GM13977 (cell line): ENCODE measurements at places on chromosomes 6 and 20.

GRCh38 chr6:14975471-14975817 is 270.4 kb upstream of the JARID2 start:
- DNase-seq: no peak

GRCh38 chr6:28258877-28259777 is at the start of gene NKAPL:
NKAPL (plus strand) TSS chr6:28259297; CDS start chr6:28259372, 75 bp downstream.
- no peak for DNase-seq

- no peak for DNase-seq
These were observed 553.7 kb downstream of the COL12A1 start for GRCh38 chr6:74651948-74652842.

GRCh38 chr6:11231108-11231463 is 1.4 kb downstream of the NEDD9 start:
- no peak for DNase-seq

- no peak for DNase-seq
These were observed 423.4 kb upstream of the IMPG1 start for GRCh38 chr6:76495909-76496308.

DNA sequence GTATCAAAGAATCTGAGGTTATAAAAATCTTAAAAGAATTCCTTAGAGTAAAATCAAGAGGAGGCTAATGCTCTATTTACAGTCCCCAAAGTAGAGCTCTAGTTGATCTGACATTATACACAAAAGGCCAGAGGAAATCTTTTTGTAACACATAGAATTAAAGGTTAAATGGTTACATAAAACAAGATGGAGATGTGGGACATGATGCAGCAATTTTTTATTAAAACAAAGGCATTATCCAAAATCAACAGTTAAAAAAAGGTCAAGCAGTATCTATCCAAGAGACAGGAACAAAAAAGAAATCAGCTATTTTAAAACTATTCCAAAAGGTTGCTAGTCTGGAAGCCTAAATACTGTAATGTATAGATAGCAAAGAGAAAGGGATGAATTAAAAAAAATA is 20.4 kb downstream of the ELOVL5 start:
- DNase-seq: no peak

DNA sequence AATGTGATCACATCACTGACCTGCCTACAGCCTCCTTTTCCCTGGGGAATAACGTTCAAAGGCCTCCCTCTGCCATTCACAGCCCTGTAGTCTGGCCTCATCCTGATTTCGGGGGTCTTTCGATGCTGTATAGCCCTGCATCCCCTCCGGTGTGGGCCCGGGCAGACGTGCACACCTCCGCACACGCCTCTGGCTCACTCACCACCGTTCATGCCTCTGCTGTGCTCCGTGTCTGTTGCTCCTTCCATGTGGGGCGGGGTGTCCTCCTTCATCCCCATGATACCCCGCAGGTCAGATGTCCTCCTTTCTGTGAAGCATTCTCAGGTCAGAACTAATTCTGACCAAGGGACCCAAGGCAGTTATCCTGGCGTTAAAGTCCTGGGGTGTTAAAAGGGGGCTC is 13.8 kb upstream of the RBM38 start:
- no peak for DNase-seq

DNA sequence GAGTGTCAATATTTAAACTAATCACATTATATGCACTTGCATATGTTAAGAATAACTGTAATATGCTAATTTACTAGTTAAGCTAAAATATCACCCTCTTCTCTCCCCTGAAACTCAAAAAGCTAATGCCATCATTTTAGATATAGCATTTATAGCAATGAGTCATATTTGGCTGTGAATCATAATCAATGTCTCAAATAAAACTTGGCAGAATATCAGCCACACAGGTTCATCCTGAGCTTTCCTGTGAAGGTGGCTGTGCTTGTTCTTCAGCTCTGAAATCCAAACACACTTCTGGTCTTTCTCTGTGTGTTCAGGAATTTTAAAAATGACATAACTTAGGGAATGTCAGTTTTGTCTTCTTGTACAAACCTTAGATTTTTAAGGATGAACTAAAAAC is 12.8 kb upstream of the PNRC1 start:
- no peak for DNase-seq

GRCh38 chr6:7523922-7524321 is 17.5 kb upstream of the DSP start:
- no peak for DNase-seq

GRCh38 chr6:157181649-157182048 is 141.7 kb downstream of the TMEM242 start:
- DNase-seq: no peak

DNA sequence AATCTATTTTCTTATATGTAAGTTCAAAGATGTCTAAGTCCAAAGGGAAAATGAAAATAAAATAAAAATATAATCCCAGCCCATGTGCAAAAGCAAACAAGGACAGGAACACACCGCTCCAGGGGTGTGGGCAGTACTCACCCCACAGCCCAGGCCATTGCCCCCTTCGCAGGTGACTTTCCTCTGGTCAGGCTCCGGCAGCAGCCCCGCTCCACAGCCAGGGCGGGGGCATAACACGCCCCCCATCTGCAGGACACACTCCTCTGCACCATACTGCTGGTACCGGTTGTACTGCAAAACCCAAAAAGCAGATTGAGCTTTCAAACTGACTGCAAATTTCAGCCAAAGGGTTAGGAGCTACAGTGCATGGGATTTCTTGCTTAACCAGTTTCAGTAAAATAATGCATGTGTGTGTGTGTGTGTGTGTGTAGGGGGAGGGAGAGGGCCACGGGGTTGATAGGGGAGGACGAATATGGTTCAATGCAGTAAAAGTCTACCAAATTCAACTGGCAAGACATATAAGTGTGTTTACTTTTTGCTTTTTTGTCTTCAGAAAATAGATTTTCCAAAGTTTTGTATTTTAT is 274.9 kb upstream of the AGPAT4 start:
- DNase-seq: no peak

DNA sequence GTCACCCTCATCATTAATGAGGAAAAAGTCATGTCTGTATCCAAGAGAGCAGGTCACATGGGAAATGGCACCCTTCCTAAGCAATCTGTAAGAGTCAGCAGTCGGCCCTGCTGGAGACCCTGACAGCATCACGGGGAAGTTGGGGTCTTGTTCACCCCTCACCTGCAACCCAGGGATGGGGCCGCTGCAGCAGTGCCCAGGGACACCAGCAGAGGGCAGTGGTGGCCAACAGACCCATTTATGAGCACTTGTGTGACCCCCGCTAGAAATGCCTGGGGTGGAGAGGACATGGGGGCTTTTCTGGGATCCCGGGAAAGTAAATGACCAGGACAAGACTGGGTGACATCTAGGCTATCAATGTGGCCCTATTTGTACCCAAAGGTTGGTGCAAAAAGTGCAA is 35.9 kb downstream of the ANKRD60 start:
- peak; percentile 60 for DNase-seq

- DNase-seq: no peak
These were observed 56.5 kb downstream of the GMDS start for GRCh38 chr6:2188856-2189384.

DNA sequence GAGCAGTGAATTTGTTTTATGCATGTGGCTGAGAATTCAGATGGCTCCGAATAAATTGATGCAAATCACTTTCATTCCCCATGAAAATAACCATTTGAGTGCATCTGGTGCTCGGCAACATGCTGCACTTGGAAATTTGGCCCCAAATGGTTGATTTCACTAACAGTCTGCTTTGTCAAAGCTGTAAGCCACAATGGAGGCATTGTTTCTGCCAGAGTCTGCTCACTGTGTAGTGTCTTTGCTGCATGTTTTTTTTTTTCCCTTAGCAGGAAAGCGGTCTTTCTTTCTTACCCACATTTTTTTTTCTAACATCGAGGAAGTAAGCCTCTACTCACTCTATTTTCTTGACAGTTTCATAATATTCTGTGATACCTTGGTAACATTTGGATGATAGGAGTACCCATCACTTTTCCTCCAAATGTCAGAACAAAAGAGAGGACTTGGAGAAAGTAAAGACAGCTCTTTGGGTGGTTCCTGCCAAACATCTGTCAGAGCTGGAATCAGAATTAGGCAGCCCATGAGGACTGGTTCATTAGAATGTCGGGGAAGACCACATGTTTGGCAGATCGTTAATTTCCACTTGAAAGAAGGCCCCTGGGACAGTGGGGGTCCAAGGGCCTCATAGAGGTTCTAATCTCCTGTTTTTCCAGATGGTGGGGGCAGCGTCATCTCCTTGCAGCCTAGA is 149.5 kb downstream of the DOK5 start:
- DNase-seq: no peak

GRCh38 chr6:39077882-39078594 is 29.5 kb downstream of the GLP1R start:
- no peak for DNase-seq

- DNase-seq: no peak
These were observed 457.8 kb downstream of the QKI start for GRCh38 chr6:163872335-163872734.

GRCh38 chr6:144559865-144560593 is 274.9 kb downstream of the UTRN start:
- DNase-seq: no peak

GRCh38 chr6:15914553-15914952 is 214.3 kb upstream of the MYLIP start:
- DNase-seq: no peak

GRCh38 chr6:99613705-99614429 is 7.2 kb downstream of the PRDM13 start:
- peak; percentile 73 for DNase-seq

DNA sequence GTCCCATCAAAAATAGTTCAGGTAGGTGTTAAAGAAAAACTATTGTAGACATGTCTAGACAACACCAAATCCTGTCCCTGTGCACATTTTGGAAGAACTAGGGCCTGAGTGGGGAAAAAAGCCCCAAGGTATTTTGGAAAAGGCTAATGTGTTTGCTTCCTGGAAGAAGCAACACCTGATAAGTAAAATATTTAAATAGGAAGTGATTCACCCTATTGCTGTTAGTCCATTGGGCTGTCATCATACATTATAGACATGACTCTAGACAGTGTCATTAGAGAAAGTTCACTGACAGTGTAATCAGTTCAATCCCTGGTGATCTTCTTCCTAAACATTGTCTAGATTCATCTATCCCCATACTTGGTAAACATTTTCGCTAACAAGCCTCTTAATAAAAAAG is 465.3 kb downstream of the CBLN4 start:
- no peak for DNase-seq

- DNase-seq: no peak
These were observed 58.3 kb downstream of the LY86 start for GRCh38 chr6:6646859-6647258.

DNA sequence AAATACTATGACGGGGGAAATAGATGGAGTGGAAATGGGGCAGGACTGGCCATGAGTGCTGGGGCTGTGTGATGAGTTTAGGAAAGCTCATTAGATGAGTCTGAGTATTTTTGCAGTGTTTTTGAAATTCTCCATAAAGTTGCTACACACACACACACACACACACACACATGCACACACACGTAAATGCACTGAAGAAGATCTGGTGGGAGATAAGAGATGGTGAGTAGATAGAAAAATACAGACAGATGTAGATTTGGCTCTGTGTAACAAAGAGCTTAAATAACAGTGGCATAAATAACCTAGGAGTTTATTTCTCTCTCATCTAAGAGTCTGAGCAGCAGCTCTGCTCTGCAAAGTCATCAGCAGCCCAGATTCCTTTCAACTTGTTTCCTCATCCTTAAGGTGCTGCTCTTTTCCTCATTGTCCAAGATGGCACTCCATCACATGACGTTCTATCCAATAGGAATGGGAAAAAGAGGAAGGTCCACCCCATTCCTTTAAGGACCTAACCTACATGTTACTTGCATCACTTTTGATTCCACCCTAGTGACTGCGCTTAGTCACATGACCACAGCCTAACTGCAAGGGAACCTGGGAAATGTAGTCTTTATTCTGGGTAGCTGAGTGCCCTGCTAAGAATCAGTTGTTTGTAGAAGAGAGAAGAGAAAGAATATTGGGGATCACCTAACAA is 76.4 kb downstream of the EYA2 start:
- peak; percentile 35 for DNase-seq

DNA sequence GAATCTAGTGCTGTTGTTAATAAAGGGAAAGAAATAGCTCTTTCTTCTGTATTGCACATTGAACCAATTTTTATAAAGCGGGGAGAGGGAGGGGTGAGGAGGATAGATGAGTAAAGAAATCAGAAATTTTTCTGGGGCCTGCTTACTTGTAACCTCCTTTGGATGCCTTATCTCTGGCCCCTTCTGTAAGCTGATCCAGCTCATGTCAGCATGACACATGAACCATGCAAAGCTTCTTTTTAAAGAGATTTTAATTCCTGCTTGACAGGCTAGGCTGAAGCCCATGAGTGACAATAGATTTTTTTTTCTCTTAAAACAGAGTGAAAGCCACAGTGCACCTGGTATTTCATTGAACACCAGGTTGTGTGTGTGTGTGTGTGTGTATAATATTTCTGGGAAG is 325.3 kb downstream of the PRL start:
- no peak for DNase-seq

DNA sequence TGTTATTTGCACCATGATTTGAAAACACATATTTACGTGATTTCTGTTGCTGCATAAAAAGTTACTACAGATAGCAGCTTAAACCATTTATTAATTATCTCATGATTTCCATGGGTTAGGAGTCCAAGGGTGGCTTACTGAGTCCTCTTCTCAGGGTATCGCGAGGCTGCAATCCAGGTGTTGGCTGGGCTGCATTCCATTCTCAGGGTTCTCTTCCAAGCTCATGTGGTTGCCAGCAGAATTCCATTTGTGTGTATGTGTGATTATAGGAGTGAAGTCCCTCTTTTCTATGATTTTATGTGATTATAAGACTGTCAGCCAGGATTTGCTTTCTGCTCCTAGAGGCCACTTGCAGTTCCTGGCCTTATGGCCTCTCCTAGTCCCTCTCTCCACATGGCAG is 135.1 kb downstream of the FAM83B start:
- no peak for DNase-seq

DNA sequence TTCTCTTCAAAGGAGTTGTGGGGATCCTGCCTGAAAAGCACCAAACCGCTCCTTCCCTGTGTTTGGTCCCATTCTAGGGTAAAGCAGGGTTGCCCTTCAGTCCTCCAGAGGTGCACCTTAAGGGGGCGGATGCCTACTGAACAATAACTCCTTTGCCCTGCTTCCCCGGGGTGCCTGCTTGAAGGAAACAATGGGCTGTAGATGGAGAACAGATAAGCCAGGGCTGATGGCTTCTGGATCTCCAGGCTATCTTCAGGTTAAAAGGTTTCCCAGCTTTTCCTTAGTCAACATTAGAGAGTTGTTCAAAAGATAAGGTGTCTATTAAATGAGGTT is 5.4 kb upstream of the PRDM1 start:
- no peak for DNase-seq

DNA sequence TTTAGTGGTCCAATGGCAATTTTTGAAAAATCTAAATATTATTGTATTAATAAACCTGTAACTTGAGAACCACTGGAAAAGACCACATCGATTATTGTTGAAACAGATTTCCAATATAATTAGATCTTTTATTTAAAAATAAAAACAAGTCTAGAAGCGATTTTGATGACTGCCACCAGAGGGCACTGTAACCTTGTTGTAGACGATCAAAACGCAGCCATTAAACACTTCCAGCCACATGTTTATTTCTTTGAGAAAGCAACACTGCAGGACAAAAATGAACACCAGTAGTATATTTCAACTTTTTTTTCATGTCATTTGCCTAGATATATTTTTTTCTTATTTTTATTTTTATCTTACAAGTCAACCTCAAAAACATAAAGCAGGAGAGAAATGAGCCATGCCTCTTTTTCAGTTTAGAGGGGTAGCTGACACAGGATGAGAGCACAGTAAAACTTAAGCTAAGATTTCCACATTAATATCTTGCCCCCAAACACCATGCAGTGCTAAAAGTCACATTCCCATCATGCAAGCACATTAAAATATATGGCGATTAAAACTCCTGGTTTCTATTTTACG is 115.4 kb downstream of the OPRM1 start:
- DNase-seq: peak; percentile 16
